Activated gamma-delta T cell treated with anti-CD3 and anti-CD28 coated beads, Interleukin-2, amount 50 U/mL, for 16 hours (primary cell): ENCODE measurements at places on chromosomes 2 and 18.

- no peak for DNase-seq
These were observed 13.8 kb upstream of the SLC25A52 start for GRCh38 chr18:31774477-31774785.

GRCh38 chr18:57931038-57931437 is 113.0 kb upstream of the NEDD4L start:
- DNase-seq: no peak

- DNase-seq: no peak
These were observed 142.0 kb downstream of the NR4A2 start for GRCh38 chr2:156190517-156190916.

DNA sequence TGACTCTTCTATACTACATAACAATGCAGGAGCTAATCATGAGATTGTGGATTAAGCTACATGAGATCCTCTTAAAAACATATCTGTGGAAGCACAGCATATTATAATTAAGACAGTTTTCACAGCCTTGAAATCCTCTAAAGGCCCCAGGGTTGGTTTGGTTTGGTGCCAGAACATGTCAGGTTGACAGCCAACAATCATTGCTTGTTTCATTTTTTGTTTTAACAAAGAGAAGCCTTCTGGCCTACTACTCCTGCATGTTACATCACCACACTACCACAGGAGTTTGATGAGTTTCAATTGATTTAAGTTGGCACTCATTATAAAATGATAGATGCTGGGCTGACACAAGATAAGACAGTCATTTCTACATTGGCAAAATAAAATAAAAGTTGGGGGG is 255.9 kb upstream of the ERBB4 start:
- no peak for DNase-seq

DNA sequence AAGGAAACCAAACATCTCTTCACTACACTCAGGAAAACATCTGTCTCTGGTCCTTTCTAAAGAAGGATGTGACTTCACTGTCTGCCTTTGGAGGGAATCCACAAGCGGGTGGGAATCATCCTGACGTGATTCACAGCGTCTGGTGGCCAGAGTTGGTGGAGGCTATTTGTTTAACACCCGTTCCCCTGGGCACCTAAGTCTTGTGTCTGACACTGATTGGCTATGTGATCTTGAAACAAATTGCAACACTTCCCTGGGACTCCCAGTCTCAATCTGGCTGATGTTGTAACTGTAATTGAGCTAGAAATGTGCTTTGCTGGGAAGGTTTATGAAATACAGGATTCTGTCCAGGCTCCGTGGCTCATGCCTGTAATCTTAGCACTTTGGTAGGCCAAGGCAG is 28.8 kb upstream of the SIX3 start:
- DNase-seq: no peak

GRCh38 chr2:175107146-175107545 is 60.9 kb downstream of the ATF2 start:
- no peak for DNase-seq

DNA sequence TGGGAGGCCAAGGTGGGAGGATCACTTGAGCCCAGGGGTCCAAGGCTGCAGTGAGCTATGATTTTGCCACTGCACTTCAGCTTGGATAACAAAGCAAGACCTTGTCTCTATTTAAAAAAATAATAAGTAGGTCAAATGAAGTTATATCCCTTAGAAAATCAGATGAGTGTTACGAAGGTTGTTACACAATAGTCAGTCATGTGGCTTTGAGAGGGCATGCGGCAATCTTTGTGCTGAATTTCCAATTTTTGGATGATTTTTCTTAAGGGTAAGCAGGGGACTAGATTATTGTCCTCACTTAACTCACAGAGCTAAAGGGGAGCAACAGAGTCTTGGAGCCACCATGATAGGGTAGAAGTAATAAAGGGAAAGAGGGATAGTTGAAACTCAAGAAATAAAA is 71.8 kb downstream of the B3GNT2 start:
- DNase-seq: no peak

DNA sequence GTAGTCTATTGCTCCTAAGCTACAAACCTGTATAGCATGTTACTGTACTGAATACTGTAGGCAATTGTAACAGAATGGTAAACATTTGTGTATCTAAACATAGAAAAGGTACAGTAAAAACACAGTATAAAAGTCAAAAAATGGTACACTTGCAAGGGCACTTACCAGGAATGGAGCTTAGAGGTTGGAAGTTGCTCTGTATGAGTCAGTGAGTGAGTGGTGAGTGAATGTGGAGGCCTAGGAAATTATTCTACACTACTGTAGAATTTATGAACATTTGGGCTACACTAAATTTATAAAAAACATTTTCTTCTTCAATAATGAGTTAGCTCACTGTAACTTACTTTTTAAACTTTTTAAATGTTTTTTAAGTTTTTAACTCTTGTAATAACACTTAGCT is 19.0 kb downstream of the NABP1 start:
- no peak for DNase-seq

DNA sequence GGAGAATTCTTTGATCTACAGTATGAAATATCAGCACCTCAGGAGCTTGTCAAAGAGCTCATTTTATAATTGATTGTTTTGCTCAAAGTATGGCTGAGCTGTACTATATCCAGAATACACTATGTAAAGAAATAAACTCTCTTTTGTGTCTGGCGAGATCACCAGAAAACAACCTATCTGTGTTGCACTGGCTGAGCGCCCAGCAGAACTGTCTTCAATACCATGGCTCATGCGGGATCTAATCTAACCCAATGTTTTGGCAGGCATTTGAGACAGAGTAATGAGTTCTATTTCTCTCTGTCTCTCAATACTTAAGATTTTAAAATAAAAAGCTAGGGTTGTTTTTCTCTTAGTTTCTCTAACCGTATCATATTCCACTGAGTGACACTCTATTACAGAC is 192.4 kb downstream of the L3MBTL4 start:
- no peak for DNase-seq

GRCh38 chr18:3903337-3903736 is 453.4 kb downstream of the TGIF1 start:
- no peak for DNase-seq

- DNase-seq: no peak
These were observed 774.3 kb upstream of the HS6ST1 start for GRCh38 chr2:129092956-129093355.

GRCh38 chr2:202705446-202706020 is 70.8 kb downstream of the FAM117B start:
- DNase-seq: no peak

- DNase-seq: no peak
These were observed 79.8 kb downstream of the MOGAT1 start for GRCh38 chr2:222751238-222751637.

DNA sequence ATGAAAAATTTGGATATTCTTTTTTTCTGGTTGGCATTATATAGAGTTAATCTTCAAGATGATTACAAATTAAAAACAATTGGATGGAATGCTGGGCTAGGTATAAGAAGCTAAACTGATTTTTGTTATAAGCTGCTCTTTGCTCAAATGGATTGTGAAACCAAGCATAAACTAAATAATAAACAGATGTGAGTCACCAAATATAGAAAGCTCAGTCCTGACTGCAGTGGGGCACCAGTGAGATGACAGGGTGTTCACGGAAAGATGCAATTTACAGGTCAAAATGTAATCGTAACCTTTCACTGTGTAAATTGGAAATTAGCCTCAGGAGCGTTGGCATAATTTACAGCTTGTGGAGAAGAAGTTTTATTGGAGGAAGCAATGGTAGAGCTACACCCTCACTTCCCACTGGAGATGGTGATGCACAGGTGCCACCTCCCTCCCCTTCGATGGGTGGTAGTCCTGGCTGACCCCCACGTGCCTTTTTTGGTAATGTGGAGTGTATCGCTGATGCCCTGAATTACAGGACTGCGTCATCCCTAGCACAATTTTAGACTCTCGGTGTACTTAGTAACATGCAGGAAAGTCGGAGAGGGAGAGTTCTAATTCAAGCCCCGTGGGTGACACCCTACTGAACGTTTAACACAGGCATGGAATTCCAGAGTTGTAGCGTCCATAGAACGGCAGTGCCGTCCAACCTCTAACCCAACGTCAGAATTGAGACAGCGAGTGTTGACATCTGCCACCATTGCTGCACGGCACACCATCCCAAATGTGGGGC is 73.9 kb upstream of the NFATC1 start:
- no peak for DNase-seq

DNA sequence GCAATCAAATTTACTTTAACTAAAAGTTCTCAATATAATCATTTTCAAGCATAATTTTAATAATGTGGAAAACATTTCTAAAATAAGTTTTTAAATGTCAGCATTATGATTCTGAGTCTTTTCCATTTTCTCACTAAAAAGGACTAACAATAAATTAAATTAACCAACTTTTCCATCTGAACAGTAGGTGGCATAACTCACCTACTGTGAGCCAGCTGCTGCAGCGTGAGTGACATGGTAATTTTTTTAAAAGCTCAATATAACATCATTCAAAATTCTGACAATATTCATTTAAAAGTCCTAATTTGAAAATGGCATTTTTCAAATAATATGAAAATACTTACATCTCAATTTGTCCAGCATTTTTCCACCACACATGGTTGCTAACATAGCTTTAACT is 66.5 kb downstream of the DTNB start:
- DNase-seq: no peak

DNA sequence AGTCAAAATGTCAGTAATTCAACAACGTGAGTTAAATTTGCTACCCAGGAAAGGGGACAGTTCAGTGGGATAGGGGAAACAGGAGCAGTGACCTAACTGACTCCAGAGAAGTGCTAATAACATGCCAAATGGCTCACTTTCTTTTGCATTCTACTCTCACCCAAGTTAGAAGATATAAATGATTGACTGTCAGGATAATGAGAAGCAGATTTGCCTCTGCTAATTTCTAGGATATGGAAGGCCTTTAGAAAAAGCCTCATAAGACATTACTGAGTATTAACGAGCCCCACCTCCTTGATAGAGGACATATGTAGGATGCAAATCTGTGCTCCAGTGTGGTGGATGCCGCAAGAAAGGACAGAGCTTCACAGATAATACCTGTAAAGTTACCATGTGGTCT is 318.6 kb upstream of the NT5C1B start:
- no peak for DNase-seq

DNA sequence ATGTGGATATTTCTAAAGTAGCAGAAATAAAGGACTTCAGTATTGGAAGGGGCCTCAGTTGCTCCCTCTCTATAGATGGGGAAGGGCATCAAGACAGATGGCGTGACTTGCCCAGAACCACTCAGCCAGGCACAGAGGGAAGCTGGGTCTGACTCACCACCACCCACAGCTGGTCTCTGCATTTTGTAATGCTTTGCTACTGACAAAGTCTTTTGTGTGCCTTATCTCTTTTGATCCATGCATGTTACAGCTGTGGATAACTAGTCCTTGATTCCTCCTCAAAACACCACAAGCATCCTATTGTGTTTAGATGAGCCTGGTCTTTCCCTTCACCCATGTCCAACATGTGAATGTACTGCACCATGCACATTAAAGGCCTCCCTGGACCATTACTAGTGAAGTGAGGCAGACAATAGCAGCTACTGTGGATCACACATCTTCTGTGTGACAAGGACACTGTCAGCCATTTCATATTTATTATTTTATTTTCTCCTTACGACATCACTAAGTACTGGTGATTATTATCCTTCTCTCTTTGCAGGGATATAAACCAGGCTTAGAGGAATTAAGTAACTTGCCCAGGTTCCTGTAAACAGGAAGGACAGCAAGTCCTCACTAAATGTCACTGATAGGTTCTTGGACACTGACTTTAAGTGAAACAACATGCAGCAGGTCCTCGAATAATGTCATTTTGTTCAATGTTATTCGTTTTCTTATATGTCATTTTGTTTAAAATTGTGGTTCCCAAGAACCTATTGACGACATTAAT is 29.6 kb upstream of the IL37 start:
- DNase-seq: no peak

- no peak for DNase-seq
These were observed 125.5 kb downstream of the LOXHD1 start for GRCh38 chr18:46531482-46531881.

- DNase-seq: no peak
These were observed 87.1 kb upstream of the CYP1B1 start for GRCh38 chr2:38163006-38163405.

- no peak for DNase-seq
These were observed 806.5 kb downstream of the TDRD15 start for GRCh38 chr2:21930226-21930625.

GRCh38 chr2:26805241-26805676 is 19.4 kb downstream of the CENPA start:
- no peak for DNase-seq

DNA sequence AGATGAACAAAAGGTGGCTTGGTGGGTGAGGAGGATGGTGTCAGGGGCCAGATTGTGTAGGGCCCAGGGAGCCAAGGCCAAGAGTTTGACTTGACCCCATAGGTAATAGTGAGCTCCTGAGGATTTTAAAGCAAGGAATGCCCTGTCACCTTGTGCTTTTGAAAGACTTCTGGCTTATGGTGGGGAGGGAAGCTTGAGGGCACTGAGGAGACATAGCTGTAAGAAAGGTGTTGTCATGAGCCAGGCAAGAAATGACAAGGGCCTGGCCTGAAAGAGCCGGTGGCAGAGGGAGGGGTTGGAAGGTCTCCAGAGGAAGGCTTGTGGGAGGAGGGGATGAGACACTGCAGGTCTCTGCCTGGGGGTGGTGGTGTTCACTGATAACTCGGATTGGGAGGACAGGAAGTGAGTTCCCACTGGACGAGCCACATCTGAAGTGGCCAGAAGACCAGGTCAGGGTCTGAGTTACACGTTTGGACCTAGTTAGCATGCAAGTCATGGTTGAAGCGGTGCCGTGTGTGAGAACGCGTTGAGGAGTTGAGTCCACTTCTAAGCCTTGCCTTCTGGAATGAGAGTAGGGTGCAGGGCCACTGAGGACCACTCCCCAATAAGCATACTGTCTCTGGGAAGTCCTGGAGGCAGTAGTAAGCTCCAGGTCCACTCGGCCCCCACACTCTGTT is 64.3 kb downstream of the TET3 start:
- no peak for DNase-seq

DNA sequence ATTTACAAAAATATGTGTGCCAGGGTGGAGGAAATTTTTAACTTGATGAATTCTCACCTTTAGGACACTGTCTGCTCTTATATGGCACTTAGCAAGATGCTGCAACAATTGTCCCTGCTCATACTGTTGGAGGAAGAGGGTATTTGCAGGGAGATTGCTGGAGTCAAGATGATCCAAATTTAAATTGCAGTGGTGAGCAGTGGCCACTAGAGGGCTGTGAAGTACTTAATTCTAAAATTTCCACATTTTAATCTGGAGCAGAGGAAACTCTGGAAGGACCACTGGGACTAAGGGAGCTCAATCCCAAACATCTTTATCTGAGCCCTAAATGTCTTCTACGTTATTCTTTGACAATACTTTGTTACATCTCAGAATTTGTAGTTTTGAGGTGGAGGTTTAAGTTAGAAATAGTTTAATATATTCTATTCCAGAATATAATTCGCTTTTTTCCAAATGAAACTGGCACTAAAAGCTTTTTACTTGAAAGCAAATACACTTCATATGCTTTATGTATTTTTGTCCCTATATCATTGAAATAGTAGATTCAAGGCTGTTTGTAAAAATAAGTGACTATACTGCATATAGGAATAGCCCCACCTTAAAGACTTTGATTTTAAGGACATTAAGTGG is 33.0 kb upstream of the PTH2R start:
- DNase-seq: no peak

- no peak for DNase-seq
These were observed 36.8 kb upstream of the GPR17 start for GRCh38 chr2:127609031-127609751.

- no peak for DNase-seq
These were observed 13.4 kb upstream of the MAP3K2 start for GRCh38 chr2:127400897-127401756.
